Ovary (tissue), 10 donors: ENCODE measurements at places on chromosomes 4 and X. TPM values are rescaled to one million over a fixed set of nuclear protein-coding genes. Genes with fewer than 3 reads are reported as not detected.

ALB gene
- 0.20 TPM for polyA plus RNA-seq

TCEAL3 gene
- 195 TPM for polyA plus RNA-seq

SLC34A2 gene
- polyA plus RNA-seq = 0.50 TPM

PDLIM5 gene
- polyA plus RNA-seq = 154 TPM

ASIC5 gene
- polyA plus RNA-seq = not detected

CENPVL2 gene
- not detected for polyA plus RNA-seq

TMEM271 gene
- polyA plus RNA-seq = not detected

SLC4A4 gene
- polyA plus RNA-seq = 0.31 TPM

WDR1 gene
- 351 TPM for polyA plus RNA-seq
